Adrenal gland (tissue), 19 donors: ENCODE measurements at places on chromosomes 1 and 21.

DNA sequence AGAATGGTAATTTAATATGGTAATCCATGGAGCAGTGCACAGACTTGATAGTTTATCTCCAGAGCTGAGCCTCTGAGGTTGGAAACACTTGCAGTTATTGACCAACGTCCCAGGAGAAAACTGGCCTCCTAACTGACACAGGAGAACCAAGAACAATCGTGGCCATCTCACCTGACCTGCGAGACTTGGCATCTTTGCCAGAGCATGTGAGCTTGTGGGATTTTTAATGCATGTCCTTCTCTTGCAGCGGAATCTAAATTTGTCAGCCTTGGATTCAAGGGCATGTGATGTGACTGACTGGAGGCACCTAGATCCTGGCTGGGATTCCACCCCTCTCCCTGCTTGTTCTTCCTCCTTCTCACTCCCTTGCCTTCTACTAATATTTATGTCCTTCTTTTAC, 27.8 kb upstream of the SLC26A9 start:
- no peak for DNase-seq

- no peak for DNase-seq
Observed at GRCh38 chr1:113610372-113610771, 148.9 kb downstream of the PHTF1 start.

DNA sequence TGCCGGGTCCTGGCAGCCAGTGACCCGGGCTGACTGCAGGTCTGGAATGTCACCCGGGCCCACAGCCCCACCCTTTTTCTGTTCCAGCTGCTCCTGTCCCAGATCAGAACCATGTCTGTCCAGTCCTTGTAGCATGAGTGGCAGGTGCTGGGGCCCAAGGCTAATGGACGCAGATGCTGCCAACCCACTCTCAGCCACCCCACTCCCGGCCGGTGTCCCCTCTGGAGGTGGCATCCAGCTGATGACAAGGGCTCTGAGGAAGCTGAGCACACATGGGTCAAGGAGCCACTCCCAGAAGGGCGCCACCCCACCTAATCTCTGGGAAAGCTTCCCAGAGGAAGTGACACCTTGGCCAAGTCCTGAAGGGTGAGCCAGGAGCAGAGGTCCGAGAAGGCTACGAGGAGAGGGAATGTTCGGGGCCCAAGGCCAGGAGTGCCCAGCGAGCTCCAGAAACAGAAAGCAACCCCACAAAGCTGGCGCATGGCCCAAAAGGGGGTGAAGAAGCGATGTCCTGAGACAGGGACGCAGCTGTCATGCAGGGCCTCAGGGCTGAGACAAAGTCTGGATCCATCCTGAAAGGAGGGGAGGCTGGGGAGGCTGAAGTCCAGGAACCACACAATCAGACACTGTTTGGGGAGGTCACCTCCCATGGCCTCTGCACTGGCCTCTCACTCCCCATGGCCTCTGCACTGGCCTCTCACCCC, 39.5 kb downstream of the ACOT7 start:
- DNase-seq, result peak; percentile 90

GRCh38 chr1:108884968-108885367, 8.2 kb downstream of the GPSM2 start:
- DNase-seq, result no peak

DNA sequence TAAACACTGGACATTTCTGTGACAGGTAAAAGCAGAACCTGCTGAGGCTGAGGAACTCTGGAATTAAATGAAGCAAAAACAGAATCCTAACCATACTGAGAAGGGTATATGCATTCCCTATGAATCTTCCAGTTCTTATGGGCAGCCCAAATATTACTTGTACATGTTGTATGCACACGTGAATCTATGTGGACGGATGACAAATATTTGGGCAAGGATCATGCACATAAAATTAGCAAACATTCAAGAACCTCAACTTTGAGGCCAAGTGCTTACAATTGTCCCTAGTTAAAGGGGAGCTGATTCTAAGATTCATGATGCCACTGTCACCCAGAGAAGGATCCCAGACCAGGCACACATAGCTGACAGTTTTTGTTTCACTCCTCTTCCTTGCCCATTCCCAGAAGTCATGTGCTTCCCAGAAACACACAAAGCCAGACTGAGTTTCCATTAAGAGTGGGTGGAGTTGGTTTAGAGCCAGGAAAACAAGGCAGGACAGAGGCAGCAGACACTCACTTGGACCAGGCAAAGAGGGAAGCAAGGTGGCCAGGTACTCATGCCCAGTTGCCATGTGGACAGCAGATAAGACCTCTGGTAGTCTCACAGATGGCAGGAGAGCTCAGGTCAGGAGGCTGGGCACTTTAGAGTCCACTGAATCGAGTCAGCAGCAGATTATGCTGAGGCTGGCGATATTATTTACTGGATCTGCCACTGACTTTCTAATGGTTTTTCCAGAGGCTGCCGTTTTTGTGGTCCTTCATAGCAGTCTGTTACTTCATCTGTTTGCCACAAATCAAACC, 25.6 kb downstream of the AK2 start:
- DNase-seq, result peak; percentile 45
